Activated CD4-positive, alpha-beta memory T cell treated with anti-CD3 and anti-CD28 coated beads for 36 hours (primary cell): ENCODE measurements at places on chromosomes 12 and 14.
A peak's percentile ranks its signal among the peaks of the same experiment; 100 is the strongest.

GRCh38 chr12:42365486-42365885 lies 39.5 kb downstream of the PPHLN1 start:
- DNase-seq = no peak

- no peak for DNase-seq
These were observed 55.4 kb downstream of the SETD3 start for GRCh38 chr14:99425272-99425681.

DNA sequence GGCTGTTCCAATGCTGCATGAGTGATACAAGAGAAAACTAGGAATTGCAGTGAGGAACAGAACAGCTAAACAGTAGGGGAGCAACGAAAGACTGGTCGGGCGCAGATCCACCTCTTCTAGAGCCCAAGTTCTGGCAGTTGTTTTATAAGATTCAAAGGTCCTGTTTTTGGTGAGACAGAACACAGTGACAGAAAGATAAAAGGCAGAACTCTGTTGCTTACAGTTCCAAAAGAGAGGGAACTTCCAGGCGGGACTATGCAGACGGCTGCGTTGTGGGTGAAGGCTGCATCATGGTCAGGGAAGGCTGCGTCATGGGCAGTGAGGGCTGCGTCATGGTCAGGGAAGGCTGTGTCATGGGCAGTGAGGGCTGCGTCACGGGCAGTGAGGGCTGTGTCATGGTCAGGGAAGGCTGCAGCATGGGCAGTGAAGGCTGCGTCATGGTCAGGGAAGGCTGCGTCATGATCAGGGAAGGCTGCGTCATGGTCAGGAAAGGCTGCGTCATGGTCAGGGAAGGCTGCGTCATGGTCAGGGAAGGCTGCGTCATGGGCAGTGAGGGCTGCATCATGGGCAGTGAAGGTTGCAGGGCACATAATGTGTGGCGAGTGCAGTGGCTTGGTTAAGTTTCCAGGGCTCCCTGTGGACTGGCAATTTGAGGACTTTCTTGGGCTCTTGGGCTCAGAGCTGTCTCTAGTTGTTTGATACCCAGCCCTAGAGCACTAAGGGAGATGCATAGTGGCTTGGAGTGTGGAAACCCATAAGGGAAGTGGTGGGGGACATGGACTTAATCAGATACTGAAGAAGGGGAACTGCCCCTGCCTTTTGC lies 619.9 kb downstream of the AACS start:
- no peak for DNase-seq

GRCh38 chr12:12483438-12483837 lies 79.2 kb downstream of the DUSP16 start:
- no peak for DNase-seq

DNA sequence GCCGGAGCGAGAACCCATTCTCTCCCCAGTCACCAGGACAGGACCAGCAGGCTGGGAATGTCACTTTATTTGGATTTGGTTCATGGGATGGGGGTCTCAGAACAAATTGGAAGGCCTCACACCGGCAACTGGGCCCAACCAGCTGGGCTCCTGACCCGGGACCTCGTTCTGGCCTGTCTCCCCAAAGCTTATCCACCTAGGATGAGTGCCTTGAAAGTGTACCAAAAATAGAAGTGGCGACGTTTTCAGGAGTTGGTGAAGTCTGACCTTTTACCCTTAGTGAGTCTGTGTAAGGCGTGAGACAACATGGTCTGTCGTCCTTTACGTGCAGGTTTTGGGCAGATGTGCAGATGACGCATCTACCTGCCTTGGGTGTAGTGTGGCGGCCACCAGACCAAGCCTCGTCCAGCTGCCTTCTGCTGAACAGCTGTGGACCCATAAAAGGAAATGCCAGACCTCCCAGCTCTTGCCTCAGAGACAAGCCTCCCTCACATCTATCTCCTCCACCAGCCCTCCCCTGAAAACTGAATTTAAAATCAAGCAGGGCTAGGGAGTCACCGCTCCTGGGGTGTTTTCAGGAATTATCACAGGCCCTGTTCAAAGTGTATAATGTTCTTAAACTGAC lies 36.6 kb upstream of the CLMN start:
- no peak for DNase-seq

GRCh38 chr14:24337144-24337823 lies 2.4 kb upstream of the ADCY4 start:
- DNase-seq = no peak

GRCh38 chr14:60151715-60152114 lies 13.5 kb downstream of the DHRS7 start:
- DNase-seq = peak; percentile 84

DNA sequence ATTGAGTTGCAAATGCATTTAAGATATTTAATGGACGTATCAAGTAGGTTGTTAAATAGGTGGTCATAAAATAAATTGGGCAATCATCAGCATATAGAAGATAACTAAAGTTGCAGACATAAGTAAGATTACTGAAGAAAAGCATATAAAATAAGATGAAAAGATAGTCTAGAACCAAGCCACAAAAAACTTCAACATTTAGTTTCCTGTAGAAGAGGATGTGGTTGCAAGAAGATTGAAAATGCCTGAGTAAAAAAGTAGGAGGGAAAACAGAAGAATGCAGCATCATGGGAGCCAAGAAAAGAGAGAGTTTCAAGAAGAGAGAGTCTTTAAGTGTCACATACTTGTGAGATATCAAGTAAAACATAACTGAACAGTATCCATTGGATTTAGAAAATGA lies 17.6 kb upstream of the SLC16A7 start:
- DNase-seq = no peak

DNA sequence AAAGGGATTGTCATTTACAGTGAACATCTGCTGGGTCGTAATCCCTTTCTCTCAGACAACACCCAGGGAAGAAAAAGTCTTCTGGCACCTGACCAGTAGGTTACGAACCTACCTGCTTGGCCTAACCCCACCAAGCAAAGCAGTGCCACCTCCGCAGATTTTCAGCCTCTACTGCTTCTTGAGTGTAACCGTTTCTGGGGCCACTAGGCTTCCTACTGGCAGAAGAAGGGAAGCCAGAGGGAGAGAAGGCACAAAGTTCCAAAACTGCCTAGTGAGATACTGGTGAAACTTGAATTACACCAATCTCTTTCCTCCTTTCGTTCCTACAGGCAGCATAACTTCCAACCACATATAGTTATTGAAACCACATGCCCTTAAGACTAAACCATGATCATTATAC lies 383.6 kb downstream of the BCAT1 start:
- no peak for DNase-seq

DNA sequence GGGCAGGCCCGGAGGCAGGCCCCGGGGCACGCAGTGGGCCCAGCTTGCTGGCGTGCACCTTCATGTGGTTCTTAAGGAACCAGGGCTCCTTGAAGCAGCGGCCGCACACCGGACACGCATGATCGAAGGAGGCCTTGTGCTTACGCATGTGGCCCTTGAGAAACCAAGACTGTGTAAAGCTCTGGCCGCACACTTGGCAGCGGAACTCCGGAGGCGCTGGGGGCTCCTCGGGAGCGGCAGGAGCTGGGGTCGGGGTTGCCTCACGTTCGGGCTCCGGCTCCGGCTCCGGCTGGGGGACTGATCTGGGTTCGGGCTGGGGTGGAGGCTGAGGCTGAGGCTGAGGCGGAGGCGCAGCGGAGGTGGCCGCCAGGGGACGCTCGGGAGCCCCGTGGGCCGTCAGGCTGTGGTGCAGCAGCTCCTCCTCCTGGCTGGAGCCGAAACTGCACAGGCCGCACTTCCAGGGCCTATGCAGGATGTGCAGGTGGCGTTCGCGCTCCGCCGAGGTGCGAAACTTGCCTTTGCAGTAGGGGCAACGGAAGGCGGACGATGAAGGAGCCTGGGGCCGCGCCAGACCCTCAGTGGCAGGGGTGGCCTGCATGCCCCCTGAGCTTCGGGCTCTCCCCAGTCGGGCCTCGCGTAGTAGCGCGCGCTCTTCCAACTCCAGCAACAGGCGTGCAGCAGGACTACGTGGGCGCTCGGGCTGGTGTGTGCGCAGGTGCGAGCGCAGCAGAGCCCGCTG lies 6.0 kb downstream of the ZNF219 start:
- peak; percentile 92 for DNase-seq

- DNase-seq = no peak
These were observed 86.8 kb downstream of the FGD4 start for GRCh38 chr12:32486158-32486557.
